Putamen (tissue), 1 donor: ENCODE measurements at places on chromosomes 12 and 14.

DNA sequence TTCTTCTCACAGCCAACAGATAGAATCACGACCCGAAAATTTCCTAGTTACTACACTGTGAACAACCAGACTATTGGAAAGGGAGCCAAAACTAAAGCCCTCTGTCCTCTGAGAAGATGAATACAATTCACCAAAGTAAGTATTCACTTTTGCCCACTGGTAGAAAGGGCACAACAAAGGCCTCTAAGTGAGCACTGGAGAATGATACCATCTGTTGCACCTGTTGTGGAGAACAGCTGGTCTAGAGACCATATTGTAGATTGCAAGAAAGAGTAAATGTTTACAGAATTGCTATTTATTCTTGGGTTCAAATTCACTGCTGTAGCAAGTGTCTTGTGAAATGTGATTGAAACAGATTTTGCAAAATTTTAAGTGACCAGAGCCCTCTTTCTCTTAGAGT is 46.9 kb upstream of the ANO6 start:
- DNase-seq, result no peak

GRCh38 chr12:16407346-16407745 is 59.9 kb downstream of the MGST1 start:
- DNase-seq, result no peak

DNA sequence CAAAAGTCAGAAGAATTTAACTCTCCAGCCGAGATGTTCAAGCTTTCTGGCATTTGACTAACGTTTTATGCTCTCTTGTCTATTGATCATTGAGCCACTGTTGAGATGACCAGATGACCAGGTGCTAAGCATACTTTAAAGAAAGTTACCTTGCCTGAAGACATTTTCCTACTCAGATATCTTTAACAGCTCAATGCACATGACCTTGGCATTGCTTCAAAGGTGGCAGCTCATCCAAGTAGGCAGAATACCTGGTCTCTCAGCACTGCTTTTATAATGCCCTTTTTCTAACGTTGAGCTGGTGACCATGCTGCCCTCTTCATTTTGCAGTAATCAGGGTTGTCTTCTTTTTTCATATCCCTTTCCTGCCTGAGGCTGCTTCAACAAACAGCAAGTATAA is 358.1 kb downstream of the RAD51B start:
- no peak for DNase-seq

GRCh38 chr12:3647504-3647903 is 105.4 kb downstream of the CRACR2A start:
- DNase-seq, result no peak

DNA sequence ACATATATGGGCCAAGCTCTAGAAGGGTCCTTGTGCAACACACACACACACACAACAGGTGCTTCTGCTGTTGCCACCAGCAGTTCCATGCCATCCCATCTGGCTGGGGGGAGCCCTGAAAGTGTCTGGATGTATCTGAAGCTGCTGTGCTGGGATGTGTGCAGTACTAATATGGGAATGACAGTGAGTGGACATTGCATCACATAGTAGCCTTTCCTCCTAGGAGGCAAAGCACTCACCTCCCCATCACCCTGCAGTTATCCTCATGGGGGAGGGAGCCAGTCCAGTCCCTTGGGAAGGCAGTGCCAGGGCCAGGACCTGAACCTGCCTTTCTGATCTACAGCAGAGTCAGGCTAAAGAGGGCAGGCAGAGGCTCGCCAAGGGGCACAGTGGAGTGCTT is 208.9 kb downstream of the CACNA1C start:
- no peak for DNase-seq

- no peak for DNase-seq
These were observed 114.7 kb upstream of the C14orf180 start for GRCh38 chr14:104464907-104465306.

- DNase-seq, result no peak
These were observed 25.3 kb upstream of the DHRS2 start for GRCh38 chr14:23610815-23611289.

- DNase-seq, result no peak
These were observed 31.6 kb upstream of the FRS2 start for GRCh38 chr12:69438539-69438938.

- DNase-seq, result no peak
These were observed 178.8 kb downstream of the ESR2 start for GRCh38 chr14:64115401-64115800.

DNA sequence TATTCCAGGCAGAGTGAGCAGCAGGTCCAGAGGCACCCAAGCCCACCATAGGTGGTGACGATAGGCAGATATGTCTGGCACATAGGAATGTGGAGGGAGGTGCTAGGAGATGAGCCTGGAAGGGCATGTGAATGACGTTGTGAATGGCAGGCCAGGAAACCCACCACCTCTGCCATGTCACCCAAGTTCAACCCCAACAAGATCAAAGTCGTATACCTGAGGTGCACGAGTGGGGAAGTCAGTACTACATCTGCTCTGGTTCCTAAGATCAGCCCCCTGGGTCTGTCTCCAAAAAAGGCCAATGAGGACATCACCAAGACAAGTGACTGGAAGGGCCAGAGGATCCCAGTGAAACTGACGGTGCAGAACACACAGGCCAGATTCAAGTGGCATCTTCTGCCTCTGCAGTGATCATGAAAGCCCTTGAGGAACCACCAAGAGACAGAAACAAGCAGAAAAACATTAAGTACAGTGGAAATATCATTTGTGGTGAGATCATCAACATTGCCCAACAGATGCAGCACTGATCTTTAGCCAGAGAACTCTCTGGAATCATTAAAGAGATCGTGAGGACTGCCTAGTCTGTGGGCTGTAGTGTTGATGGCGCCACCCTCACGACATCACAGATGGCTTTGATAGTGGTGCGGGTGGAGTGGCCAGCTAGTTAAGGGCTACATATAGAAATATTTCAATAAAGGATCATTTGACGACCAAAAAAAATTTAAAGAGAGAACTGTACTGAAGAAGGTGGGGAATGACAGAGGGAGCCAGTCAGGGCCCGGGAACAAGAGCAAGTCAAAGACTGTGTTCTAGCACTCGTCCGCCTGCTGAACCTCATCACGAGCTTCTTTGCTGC is 99.7 kb downstream of the ZFP36L1 start:
- DNase-seq, result no peak

DNA sequence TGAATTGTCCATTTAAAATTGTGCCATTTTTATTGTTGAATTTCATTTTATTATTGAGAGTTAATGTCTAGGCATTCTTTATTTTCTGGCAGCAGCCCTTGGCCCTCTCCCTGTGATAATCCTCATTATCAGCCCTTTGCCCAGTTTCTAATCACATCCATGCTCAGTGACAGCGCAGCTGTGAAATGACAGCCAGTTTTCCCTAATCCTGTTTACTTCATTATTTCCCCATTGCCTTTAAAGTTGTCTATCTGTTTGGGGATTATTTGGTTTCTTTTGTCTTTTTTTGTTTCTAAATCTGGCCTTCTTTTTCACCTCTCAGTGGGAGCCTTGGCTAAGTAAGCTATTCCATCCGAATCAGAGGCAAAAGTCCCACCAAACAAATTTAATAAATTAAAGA is 476.9 kb downstream of the SLC6A15 start:
- DNase-seq, result no peak

GRCh38 chr14:71687166-71687831 is 244.9 kb upstream of the RGS6 start:
- no peak for DNase-seq

DNA sequence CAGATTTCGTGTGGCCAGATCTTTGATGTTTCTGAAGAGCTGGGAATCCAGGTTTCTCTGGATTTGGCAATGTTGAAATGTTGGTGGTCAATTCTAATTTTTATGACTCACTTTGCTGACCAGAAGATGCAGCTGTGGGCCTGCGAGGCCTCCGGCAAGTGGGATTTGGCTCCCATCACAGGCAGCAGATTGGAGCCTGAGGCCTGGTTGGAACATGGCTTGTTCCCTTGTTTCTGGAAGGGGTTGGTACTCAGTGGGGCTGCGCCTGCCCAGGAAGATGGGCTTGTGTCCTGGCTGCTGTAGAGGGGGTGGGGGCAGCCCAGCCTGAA is 23.1 kb downstream of the FBRSL1 start:
- no peak for DNase-seq

DNA sequence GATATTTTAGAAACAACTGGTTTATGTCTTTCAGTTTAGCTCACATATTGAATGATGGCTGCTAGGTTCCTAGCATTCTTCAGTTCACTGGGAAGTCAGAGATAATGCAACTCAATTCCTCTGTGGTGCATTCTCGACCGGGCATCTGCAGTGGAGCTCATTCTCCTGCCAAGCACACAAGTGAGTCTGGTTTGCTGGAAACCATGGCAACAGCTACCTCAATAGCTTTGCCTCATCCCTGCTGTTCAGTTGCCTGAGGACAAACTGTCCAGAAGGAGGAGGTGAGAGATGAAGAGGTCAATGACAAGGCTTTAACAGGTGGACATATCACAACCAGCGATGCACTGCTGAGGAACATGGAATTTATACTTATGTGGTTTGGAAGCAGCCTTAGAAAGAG is 816.9 kb downstream of the AACS start:
- DNase-seq, result no peak

GRCh38 chr12:50633955-50634354 is 129.2 kb downstream of the DIP2B start:
- DNase-seq, result no peak

GRCh38 chr14:29668201-29668600 is 259.4 kb downstream of the PRKD1 start:
- peak; percentile 79 for DNase-seq

DNA sequence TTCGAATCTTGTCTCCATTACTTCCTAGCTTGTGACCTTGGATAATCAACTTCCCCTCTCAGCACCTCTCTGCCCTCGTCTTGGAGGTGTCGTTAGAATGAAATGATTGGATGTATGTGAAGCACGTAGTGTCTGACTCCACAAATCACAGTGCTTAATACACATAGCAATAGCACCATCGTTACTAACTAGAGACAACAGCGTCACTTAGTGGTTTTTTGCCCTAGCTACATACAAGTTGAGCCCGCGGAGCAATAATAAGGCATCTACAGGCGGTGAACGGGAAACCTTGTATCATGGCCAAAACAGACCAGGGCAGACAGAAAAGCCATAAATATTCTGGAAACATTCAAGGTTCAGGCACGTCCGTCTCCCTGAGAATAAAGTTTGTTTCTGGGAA is 154.9 kb downstream of the ASCL4 start:
- no peak for DNase-seq

DNA sequence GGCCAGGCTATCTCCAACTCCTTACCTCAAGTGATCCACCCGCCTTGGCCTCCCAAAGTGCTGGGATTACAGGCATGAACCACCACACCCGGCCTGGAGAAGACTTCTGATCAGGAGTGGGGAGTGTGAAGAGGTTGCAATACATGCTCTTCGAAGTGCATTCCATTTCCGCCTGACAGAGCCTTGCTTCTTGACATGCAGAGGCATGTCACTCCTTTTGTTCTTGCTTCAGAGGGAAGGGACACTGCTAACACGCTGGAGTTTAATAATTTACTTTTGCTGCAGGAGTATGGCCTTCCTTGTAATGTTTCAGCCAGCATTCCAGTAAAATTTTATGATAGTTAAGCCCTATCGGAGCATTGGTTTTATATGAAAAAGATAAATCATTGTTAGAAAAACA is 74.9 kb downstream of the SLC25A47 start:
- no peak for DNase-seq

DNA sequence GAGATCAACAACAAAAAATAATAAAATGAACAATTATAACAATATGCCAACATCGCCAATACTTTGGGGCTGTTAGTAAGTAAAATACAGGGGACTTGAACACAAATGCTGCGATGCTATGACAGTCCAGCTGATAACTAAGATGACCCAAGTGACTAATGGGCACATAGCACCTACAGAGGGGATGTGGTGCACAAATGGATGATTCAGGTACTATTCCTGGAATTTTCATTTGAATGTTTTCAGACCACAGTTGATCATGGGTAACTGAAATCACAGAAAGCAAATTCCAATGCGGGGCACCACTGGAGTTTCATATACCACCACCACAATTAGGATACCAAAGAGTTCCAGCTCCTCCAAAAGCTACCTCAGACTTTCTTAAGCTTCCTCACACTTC is 82.9 kb downstream of the RCOR1 start:
- no peak for DNase-seq

- DNase-seq, result no peak
These were observed 2.1 kb upstream of the C14orf180 start for GRCh38 chr14:104577426-104577825.

DNA sequence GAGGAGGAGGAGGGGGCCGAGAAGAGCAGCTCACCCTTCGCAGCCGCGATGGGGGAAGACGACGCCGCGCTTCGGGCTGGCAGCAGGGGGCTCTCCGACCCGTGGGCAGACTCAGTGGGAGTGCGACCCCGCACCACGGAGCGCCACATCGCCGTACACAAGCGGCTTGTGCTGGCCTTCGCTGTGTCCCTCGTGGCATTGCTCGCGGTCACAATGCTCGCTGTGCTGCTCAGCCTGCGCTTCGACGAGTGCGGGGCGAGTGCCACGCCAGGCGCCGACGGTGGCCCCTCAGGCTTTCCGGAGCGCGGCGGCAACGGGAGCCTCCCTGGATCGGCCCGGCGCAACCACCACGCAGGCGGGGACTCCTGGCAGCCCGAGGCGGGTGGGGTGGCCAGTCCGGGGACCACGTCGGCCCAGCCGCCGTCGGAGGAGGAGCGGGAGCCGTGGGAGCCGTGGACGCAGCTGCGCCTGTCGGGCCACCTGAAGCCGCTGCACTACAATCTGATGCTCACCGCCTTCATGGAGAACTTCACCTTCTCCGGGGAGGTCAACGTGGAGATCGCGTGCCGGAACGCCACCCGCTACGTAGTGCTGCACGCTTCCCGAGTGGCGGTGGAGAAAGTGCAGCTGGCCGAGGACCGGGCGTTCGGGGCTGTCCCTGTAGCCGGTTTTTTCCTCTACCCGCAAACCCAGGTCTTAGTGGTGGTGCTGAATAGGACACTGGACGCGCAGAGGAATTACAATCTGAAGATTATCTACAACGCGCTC is 745 bp downstream of the TRHDE start:
- DNase-seq, result no peak

- no peak for DNase-seq
These were observed 19.2 kb upstream of the DYNC1H1 start for GRCh38 chr14:101945171-101945570.

- no peak for DNase-seq
These were observed 113.6 kb downstream of the CHST11 start for GRCh38 chr12:104570174-104570907.
